ENCODE measurements at places on chromosomes 5 and 9. TPM values are rescaled to one million over a fixed set of nuclear protein-coding genes. Genes with fewer than 3 reads are reported as not detected.

The SPATA31A3 gene
- not detected for polyA plus RNA-seq

The FAM78A gene
- polyA plus RNA-seq, result 3.5 TPM

The PTPN3 gene
- 8.2 TPM for polyA plus RNA-seq

The LMAN2 gene
- polyA plus RNA-seq, result 130 TPM

The IFNA16 gene
- not detected for polyA plus RNA-seq

The HK3 gene
- polyA plus RNA-seq, result 0.17 TPM

The LRRC19 gene
- not detected for polyA plus RNA-seq

The GLRA1 gene
- polyA plus RNA-seq, result not detected

The HSPA9 gene
- polyA plus RNA-seq, result 141 TPM

The IL9 gene
- polyA plus RNA-seq, result not detected

The COL27A1 gene
- polyA plus RNA-seq, result 0.17 TPM

The IFNA2 gene
- not detected for polyA plus RNA-seq

The TUSC1 gene
- 3.9 TPM for polyA plus RNA-seq

The MAPK9 gene
- polyA plus RNA-seq, result 22.8 TPM

The QRFP gene
- polyA plus RNA-seq, result not detected

The PCDHA1 gene
- polyA plus RNA-seq, result 0.61 TPM

The CDC25C gene
- 13.2 TPM for polyA plus RNA-seq

The LRRC26 gene
- 0.80 TPM for polyA plus RNA-seq

The SLC45A2 gene
- polyA plus RNA-seq, result 0.15 TPM

The GABRA1 gene
- 9.2 TPM for polyA plus RNA-seq

The DMRT3 gene
- 0.29 TPM for polyA plus RNA-seq

The PLPP1 gene
- 39.5 TPM for polyA plus RNA-seq

The PRDM9 gene
- not detected for polyA plus RNA-seq

The NAIP gene
- polyA plus RNA-seq, result 2.0 TPM

The TMEFF1 gene
- polyA plus RNA-seq, result 14.4 TPM

The FBP1 gene
- 34.7 TPM for polyA plus RNA-seq

The SCGB3A2 gene
- not detected for polyA plus RNA-seq

The KCNN2 gene
- 5.1 TPM for polyA plus RNA-seq

The SH3PXD2B gene
- 16.3 TPM for polyA plus RNA-seq

The CDH10 gene
- polyA plus RNA-seq, result 1.9 TPM

The ORM1 gene
- 3.2 TPM for polyA plus RNA-seq

The FAM200C gene
- polyA plus RNA-seq, result 3.9 TPM

The PTGER4 gene
- polyA plus RNA-seq, result 1.1 TPM

The CENPK gene
- polyA plus RNA-seq, result 4.1 TPM

The FAM81B gene
- not detected for polyA plus RNA-seq

The DRD1 gene
- 0.44 TPM for polyA plus RNA-seq

The FTMT gene
- not detected for polyA plus RNA-seq

The ADGRD2 gene
- 5.0 TPM for polyA plus RNA-seq

The SETD9 gene
- 4.6 TPM for polyA plus RNA-seq

The CNTNAP3B gene
- polyA plus RNA-seq, result 6.8 TPM

The LVRN gene
- polyA plus RNA-seq, result not detected

The SRD5A1 gene
- polyA plus RNA-seq, result 32.4 TPM

The SUSD3 gene
- 3.9 TPM for polyA plus RNA-seq

The LRRC70 gene
- not detected for polyA plus RNA-seq

The NHP2 gene
- 184 TPM for polyA plus RNA-seq

The IFNA21 gene
- not detected for polyA plus RNA-seq

The GALNT12 gene
- polyA plus RNA-seq, result 1.9 TPM

The PCBD2 gene
- polyA plus RNA-seq, result 2.7 TPM

The PLPP7 gene
- polyA plus RNA-seq, result 8.3 TPM

The JAKMIP2 gene
- 14.9 TPM for polyA plus RNA-seq

Data from brain (organoid and tissue), 16 donors.